Dermis blood vessel endothelial cell (primary cell): ENCODE measurements at places on chromosomes 5 and 9. TPM values are rescaled to one million over a fixed set of nuclear protein-coding genes. Genes with fewer than 3 reads are reported as not detected.

DNA sequence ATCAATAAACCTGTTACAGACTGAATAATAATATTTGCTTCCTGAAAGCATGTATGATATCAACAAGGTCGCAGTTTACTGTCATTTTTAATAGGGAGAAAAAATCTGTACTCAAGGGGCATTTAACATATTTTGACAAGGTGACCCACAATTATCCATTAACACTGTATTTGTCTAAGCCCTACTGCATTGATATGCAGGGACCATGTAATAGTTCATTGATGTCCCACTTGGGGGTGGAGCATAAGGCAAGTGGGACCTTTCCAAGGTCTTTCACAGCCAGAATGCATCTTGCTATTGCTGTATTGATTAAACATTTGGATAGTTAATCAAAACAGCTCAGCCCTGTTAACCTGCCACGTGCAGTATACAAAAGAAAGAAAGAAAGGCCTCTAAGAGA, 502.0 kb downstream of the NR2F1-AS1 start:
- no peak for DNase-seq

GRCh38 chr5:132466433-132467286, 23.9 kb downstream of the IRF1 start:
- DNase-seq, result peak; percentile 78

GRCh38 chr9:72092820-72093219, 32.4 kb upstream of the C9orf57 start:
- DNase-seq, result no peak

DNA sequence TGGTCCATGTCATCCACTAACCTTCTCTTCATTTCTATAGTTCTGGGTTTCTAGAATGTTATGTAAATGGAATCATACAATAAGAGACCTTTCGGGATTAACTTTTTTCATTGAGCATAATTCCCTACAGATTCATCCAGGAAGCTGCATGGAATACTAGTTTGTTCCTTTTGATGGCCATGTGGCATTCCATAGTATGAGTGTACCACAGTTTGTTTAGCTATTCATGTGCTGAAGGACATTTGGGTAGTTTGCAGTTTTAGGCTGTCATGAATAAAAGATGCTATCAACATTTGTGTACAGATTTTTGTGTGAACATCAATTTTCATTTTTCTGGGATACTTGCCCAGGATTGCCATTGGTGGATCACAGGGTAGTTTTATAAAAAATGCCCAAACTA, 6.8 kb upstream of the SPTLC1 start:
- no peak for DNase-seq

DNA sequence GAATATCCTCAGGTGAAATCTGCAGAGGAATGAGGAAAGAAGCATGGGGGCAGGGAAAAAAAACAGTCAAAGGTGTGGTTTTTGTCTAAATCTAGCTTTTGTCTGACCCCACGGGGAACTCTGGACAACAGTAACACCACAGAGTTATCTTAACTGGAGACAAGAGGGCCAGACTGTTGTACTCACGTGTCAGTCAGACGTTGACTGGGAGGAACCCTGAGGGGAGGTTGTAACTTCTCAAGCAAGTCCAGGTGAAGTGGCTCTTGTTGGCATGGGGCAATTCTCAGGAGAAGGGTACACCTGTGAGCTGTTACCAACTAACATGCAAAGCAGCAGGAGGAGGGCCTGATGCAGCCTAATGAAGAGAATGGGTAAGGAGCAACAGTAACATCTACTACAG, 44.1 kb upstream of the SHISAL2B start:
- DNase-seq, result no peak

DNA sequence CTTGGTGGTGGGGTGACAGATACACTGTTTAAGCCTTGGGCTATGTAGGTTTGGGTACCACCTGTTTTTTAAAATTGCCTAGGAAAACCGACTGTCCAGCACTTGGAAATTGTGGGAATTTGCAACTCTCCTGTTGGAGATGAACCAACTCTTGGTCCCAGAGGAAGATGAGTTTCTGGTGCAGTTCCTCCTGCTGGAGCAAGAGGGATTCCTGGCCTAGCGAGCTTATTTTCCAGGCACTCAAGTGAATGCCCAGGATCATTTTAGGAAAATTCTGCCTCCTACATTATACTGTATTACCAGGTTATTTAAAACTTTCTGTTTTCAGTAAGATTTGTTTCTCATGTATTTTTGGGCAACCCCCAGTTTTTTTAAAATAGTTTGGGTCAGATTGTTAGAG, 33.7 kb downstream of the AP3S1 start:
- DNase-seq, result no peak

DNA sequence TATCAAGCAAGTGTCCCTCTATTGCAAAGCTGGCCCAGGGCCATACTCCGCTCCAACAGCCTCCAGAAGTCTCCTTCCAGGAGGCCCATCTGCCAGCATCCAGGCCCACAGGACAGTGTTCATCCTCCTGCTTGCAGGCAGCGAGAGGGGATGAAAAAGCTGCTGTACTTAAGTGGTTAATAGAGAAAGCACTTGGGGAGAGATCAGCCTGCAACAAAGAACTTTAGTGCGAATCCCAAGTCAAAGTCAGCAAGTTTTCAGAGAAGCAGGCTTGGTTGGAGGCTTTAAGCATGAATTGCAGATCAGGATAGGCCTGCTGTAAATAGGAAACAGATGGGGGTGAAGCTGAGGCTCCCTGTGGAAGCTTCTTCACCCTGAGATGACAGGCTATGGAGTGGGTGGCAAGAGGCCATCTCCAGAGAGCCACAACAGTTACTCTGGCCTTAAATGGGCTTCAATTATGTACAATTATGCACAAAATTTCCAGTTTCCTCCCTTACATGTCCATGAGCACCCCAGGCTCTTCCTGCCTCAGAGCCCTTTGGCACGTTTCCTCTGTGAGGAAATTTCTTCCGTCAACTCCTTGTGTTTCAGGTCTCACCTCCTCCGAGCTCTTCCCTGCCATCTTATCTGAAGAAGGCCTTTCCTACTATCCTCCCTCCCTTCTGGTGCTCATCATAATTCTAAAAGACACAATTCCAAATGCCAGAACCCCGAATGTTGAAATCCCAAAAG, 98.0 kb upstream of the NR3C1 start:
- no peak for DNase-seq

GRCh38 chr9:99783799-99784198, 37.9 kb upstream of the NR4A3 start:
- DNase-seq, result no peak

The SH3PXD2B gene
- 15.0 and 29.4 TPM in 2 replicates for total RNA-seq

The SELENOP gene
- 73.3 and 79.4 TPM in 2 replicates for total RNA-seq

The TEK gene
- total RNA-seq, result 119 and 159 TPM in 2 replicates

The GDF9 gene
- total RNA-seq, result 0.14 TPM in 1 of 2 replicates, not detected in the other
